Activated CD4-positive, alpha-beta T cell treated with anti-CD3 and anti-CD28 coated beads for 4 hours (primary cell): ENCODE measurements at places on chromosomes 4 and X.

GRCh38 chr4:21205821-21206531, 505.7 kb downstream of the PACRGL start:
- no peak for DNase-seq

- no peak for DNase-seq
Observed at GRCh38 chr4:7908668-7909067, 31.0 kb downstream of the AFAP1 start.

GRCh38 chr4:142725886-142726285, 120.2 kb downstream of the INPP4B start:
- no peak for DNase-seq

- no peak for DNase-seq
Observed at GRCh38 chr4:71545168-71545567, 206.3 kb downstream of the SLC4A4 start.

GRCh38 chrX:48493890-48494364, 14.9 kb upstream of the PORCN start:
- DNase-seq: no peak

DNA sequence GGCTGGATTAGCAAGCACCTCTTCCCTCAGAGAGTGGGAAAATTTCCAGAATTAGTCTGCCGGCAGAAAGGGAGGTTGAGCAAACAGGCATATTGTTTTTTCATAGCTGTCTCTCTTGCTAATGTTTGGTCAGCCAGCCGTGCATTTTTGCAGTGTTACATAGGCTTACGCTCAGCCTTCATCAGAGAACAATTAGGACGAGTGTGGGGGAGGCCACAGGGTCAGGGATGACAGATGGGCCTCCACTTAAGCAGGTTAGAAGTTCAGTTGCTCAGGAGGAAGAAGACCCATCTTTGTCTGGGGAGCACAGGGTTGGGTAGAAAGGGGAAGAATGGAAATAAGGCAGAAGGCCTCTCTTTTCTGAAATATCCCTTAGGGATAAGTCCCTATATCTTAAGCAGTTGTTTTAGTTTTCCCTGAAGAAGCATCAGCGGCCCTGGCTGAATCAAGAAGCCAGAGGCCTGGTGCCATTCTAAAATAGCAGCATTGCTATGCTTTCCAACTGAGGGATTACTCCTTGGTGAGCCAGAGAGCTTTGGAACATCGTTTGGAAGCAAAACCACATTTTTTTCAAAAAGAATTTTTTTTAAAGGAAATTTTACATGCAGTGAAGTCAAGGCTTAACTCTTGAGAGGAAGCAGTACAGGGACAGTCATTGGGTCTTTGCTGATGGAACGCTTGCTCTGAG, 118.8 kb downstream of the SMIM20 start:
- no peak for DNase-seq

DNA sequence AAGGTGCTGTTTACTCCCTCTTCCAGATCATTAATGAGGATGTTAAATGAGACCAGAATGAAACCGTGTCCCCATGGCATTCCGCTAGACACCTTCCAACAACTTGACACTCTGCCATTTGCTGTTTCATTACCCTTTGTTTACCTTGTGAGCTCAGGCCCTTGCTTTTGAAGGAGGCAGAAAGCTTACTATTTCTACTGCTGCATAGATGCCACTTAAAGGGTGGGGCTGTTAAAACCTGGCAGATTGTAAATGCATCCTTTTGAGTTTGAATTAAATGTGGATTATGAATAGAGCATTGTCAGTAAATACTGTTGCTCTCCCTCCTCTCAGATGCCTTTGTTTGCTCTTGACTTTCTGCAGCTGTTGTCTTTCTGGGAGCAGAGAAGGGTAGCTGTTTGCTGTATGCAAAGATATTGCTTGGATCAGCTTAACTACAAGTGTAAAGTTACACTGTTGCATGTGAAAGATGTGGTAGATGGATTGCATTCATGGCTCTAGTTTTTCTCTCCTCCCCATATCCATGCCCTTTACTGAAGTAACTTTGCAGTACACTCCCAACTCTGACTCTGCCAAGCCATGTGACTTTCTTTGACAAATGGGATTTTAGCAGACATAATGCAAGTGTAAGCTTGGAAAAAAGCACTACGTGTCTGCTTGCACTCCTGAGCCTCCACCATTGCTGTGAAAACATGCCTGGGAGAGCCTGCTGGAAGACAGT, 75.0 kb upstream of the DHX15 start:
- no peak for DNase-seq

DNA sequence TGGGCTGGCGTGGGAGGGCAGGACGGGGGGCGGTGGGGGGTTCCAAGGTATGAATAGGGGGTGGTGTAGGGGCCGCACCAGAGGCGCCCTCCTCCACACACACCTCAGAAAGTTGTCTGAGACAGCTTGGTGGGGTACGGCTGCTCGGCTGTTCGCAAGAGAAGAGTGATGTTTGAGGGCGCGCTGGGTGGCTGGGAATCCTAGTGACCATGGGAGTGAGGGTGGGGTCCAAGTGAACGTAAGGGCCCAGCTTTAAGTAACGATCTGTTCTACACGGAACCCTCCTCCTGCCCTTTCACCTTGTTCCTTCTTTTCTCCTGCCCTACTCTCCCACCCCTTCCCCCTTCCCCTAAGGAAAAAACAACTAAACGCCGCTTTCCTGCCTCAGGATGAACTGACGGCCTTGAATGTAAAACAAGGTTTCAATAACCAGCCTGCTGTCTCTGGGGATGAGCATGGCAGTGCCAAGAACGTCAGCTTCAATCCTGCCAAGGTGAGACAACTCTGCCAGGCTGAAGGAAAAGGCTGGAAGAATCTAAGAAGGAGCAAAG, 664 bp downstream of the MED12 start:
- no peak for DNase-seq

DNA sequence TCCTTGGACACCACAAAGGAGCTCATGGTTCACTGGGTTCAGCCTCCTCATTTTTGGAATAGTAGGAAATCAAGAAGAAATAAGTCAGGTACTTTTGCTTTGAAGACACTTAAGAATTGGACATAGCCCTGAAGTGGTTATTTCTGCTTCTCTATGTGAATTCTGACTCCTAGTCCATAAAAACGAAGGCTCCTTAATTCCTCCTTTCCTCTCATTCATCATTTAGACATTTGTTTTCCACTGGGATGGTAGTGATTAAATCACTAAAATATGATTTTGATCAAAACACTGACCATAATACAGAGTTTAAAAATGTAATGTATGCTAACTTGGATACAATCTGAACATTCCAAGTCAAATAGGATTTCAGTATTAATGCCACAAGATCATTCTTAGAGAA, 34.7 kb upstream of the CYP2U1 start:
- DNase-seq: no peak

- DNase-seq: no peak
Observed at GRCh38 chrX:124333862-124334261, 1.4 kb downstream of the TEX13D start.

DNA sequence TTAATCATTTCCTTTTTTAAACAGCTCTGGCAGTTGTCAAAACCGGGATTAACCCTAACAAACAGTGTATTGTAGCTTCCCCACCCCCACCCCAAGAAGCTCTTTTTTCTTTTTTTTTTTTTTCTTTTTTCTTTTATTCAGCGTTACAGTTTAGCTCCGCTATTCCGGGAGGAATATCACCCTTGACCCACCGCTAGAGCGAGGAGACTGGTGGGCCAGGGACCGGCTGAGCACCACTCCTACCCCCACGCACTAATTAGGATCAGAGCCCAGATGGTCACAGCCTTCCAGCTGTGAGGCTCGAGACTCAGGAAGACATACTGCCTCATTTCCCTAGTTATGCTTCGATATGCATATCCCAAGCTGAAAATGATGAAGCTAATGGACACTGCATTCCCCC, 2.0 kb downstream of the PARM1 start:
- DNase-seq: no peak

DNA sequence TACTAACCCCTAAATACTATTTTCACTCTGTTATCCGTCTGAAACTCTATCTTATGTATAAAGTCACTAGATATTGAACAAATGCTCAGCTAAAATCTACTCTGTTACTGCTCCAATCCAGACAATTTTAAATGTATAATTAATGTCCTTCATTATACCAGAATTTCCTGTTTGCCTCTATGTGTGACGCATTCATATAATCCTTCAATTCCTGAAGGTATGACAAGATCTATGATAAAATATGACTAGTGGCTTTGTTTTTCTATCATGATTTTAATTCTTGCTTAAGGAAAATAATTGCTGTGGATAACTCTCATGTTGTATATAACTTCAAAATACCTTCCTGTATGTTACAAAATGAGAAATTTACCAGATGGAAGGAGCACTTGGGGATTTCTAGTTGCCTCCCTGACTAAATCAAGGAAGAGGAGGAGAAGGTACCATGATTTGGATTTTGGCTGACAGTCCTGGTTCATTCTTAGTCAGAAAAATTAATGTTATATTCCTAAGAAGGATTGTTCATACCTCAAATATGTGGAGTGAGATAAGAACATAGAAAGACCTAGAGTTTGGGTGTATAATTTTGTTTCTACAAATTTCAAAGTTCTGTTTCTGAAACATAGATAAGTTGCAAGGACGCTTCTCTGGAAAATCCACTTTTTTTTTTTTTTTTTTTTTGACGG, 4.9 kb downstream of the CXCL6 start:
- DNase-seq: no peak

DNA sequence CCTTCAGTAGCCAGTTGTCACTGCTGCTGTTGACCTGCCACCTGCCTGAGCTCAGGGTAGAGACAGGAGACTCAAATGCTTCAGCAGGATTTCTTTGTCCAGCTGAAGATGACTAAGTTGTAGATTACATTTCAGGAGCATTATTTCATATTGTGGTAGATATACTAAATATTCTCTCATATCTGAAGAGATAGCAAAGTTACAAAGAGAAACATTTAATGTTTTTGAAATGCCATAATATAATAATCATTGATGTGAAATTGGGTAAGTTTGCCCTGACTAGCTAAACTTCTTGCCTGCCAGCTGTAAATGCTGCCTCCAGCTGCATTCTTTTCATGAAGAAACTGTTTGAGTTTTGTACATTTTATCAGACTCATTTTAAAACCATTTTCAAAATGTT, 247.6 kb upstream of the CNKSR2 start:
- DNase-seq: no peak

DNA sequence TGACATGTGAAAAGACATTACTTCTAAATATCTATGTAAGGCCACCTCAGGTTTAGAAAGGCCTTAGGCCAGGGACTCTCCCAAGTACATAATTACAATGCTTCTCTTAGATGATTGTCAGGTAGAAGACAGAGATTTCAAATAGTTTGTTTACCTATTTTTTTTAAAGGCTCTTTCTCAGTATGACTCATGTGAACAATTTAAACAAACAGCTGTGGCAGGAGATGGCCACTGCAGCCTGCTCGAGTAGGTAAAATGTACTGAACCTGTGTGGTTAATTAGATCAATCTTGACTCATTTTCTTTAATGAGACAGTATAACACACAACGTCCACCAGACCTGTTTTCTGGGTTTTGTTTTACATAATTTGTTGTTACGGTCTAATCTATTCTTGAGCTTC, 50.2 kb downstream of the LEF1 start:
- no peak for DNase-seq

DNA sequence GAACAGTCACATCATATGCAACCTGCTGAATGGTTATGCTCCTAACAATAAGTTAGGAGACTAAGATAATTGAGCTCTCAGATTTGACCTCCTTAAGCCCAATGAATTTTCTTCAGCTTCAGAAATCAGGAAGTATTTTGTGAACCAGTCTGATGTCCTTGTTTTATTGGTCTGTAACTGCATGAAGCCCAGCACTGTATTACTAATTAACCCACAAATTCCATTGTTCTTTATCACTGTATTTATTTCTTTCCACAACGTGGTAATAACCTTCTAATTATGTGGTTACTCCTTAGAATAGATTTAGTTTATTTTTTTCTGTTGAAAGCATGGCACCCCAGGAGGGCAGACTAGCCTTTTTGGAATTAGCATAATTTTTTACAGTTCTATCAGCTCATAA, 3.9 kb upstream of the MFAP3L start:
- no peak for DNase-seq

- no peak for DNase-seq
Observed at GRCh38 chr4:159101988-159102621, 774 bp upstream of the RAPGEF2 start.

GRCh38 chrX:66042307-66043077, 2.6 kb upstream of the VSIG4 start:
- no peak for DNase-seq

GRCh38 chrX:15043538-15043937, 170.3 kb downstream of the MOSPD2 start:
- DNase-seq: no peak

DNA sequence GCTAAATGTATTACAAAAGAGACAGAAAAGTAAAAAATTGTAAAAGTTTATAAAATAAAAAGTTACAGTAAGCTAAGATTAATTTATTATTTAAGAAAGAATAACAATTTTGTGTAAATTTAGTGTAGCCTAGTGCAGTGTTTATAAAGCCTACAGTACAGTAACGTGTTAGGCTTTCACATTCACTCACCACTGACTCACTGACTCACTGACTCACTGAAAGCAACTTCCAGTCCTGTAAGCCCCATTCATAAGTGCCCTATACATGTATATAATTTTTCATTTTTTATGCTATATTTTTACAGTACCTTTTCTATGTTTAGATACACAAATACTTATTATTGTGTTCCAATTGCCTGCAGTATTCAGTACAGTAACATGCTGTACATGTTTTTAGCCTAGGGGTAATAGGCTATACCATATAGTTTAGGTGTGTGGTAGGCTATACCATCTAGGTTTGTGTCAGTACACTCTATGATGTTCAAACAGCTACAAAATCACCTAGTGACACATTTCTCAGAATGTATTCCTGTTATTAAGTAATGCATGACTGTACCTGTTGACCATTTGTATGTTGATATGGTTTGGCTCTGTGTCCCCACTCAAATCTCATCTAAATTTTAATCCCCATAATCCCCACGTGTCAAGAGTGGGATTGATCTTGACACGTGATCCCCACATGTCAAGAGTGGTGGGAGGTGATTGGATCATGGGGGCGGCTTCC, 57.9 kb downstream of the CFAP299 start:
- DNase-seq: no peak

- DNase-seq: no peak
Observed at GRCh38 chr4:155676430-155676825, 9.8 kb downstream of the GUCY1A1 start.

DNA sequence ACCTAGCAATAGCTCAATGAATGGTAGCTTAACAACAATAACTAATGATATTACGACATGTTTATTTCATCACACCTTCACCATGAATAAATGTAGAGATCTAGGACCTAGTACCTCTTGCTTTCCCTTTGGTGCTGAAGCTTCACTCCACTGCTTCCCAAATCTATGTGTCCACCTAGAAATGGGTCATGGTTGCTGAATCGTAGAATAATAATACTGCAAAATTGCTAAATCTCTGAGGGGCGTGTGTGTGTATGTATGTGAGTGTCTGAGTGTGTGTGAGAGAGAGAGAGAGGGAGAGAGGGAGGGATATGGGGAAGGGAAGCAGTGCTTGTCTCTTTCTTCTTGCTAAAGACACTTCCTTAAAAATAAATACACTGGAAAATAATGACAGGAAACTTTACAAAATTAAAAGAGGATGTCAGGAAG, 109.3 kb upstream of the BMP2K start:
- DNase-seq: no peak
